Body of pancreas (tissue), 4 donors: ENCODE measurements at places on chromosomes 16 and 17.

GRCh38 chr17:62807812-62808575 is at the start of gene MARCHF10:
Gene MARCHF10 (minus strand): TSS chr17:62808314. CDS start chr17:62801735, 6,579 bp downstream.
- DNase-seq, result peak; percentile 62

DNA sequence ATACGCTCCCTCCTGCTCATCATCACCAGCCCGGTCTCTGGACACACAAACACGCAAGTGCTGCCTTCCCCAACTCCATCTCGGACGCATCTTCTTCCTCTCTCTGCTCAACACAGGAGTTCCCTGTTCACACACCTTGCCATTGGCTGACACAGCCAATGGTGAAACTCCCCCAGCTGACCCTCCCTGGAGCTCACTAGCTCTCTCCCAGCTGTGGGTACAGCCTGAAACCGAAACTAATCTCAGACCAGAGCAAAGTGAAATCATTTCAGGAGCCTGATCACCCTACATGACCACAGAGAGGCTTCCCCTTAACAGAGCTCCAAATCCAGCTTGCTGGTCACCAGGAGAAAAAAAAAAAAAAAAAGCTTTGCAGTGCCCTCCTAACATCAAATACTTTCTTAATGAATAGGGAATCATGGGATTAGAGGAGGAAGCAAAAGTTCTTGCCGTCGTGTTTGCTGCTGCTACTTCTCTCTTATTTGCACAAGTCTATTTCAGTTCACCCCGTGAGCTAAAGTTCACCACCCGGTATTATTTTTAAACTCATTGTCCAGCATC is 8.3 kb downstream of the CUEDC1 start:
- DNase-seq, result peak; percentile 65

GRCh38 chr17:3535253-3535995 is 22.2 kb downstream of the TRPV3 start:
- peak; percentile 66 for DNase-seq

- no peak for DNase-seq
These were observed 19.6 kb downstream of the CCR7 start for GRCh38 chr17:40545660-40546059.

GRCh38 chr16:24686678-24687077 is 42.8 kb upstream of the TNRC6A start:
- DNase-seq, result no peak

GRCh38 chr17:74055508-74056160 is 147.8 kb upstream of the RPL38 start:
- no peak for DNase-seq

- peak; percentile 39 for DNase-seq
These were observed 1.7 kb upstream of the ANKRD13B start for GRCh38 chr17:29591146-29591736.

GRCh38 chr16:29903590-29903989 is 3.3 kb downstream of the ASPHD1 start:
- no peak for DNase-seq

DNA sequence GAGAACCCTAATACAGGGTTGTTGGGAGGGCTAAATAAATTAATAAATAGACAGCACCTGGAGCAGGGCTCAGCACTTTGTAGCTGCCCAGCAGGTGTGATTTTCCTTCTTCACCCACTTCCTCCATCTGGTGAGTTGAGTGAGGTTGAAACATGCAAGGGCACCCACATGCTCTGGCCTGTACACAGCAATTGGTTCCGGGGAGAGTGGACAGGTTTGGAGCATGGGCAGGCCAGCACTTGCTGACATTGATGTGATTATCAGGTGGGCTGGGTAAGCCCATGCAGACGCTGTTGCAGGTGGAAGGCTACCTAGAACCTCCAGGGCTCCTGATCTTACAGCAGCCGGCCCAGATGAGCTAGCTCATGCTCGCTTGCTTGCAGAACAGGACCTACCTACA is 1.3 kb upstream of the MRTFB start:
- DNase-seq, result no peak

DNA sequence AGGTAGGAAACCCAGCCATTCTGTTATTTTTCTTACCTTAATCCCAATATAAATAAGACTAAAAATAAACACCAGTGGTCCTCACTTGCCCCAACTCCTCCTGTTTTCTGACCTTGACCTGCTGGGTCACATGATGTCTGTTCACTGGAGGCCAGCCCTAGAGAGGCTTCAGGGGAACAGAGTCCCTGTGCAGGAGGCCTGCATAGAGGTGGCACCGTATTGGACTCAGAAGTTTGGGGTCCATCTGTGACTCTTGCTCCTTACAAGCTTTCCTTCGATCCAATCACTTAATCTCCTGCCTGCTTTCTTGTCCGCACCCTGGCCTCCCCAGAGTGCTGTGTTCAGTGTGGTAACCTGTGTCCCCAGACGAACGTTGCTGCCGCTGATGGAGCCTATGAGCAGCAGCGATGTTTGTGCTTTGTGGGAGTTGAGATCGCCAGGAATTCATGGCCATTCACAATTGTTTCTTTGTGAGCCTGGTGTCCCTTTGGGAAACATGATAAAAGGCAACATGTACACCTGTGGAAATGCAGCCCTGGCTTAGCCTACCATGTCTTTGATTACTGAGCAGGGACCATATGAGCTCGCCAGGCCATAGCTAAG is 4.7 kb downstream of the IGSF6 start:
- DNase-seq, result no peak

DNA sequence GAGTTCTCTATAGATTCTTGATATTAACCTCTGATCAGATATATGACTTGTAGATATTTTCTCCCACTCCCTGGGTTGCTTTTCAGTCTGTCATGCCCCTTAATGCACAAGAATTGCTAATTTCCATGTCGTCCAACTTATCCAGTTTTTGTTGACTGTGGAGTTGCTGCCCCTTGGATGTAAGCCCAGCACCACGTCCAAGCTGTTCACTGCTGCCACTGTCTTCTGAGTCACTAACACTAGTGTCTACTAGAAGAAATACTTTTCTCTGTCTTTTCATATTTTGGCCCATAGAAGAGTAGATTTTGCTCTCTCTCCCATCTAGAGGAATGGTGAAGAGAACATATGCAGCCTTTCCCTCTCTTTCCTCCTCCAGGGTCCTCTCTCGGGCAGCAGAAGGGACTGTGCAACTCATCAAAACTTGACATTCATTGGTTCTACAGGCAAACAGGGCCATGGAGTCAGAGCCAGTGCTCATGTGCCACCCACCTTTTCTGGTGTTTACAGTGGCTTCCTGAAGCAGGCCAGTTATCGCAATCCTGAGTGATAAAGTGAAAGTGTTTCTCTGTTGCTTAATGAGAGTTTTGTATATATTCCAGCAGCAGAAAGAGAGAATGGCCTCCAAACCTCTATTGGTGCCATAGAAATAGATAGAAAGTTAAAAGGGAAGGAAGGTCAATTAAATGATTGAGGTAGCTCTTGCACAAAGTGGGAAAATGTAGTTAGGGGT is 22.6 kb upstream of the PMP22 start:
- DNase-seq, result no peak

DNA sequence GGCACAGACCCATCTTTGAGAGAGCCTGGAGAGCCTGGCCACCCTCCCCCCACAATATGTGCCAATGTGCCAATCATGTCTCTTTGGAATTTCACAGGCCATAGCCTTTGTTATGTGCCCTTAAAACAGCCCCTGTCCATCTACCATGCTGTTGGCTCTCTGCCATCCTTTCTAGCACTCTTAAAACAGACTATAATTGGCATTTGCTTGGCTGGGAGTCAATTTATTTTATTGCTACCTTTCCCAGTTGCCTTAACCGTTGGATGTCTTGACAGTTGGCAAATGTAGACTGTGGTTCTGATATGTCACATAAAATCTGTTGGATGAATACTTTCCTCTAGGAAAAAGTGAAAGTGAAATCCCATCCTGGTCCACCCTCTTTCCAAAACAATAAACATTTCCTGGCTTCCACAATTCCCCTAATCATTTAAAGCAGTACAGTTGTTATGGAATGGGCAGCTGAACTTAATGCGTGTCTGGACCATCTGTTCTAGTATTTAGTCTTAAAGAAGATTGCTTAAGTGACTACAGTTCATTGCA is 394.0 kb downstream of the KCNJ2 start:
- no peak for DNase-seq

- DNase-seq, result no peak
These were observed 66.7 kb downstream of the RPA1 start for GRCh38 chr17:1896243-1897104.

GRCh38 chr16:11076259-11077018 is 132.1 kb downstream of the CLEC16A start:
- no peak for DNase-seq

DNA sequence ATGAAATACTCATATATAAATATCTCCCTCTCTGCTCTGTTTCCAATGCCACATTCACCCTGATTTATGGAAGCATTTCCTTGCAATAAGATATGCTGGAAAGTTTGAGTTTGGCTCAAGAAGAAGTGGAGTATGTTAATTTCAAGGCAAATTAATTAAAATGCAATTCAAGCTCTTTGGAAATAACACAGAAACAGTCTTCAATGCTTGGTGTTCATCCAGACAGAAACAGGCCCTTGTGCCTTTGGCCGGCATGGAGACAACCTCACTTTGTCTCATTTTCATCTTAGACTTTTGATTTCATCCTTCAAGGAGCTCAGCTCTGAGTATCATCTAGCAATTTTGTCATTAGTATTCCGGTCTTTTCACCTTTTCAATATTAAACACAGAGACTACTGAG is 210.0 kb downstream of the C16orf95 start:
- DNase-seq, result no peak

DNA sequence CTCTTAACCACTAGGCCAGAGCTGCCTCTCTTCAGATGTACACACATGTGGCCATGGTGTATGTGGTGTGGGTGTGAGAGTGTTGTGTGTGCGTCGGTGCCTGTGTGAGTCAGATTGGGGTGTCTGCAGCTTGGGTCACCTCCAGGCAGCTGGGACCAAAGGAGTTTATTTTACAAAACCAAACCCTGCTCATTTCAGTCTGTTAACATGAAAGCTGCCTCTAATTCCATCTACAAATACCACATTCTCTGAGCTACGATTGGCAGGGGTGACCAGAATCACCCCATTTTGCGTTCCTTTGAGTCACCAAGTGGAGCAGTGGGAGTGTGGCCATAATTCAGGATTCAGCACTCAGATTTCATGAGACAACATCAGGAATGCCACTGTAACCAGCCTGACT is 105.3 kb downstream of the IRX5 start:
- no peak for DNase-seq

DNA sequence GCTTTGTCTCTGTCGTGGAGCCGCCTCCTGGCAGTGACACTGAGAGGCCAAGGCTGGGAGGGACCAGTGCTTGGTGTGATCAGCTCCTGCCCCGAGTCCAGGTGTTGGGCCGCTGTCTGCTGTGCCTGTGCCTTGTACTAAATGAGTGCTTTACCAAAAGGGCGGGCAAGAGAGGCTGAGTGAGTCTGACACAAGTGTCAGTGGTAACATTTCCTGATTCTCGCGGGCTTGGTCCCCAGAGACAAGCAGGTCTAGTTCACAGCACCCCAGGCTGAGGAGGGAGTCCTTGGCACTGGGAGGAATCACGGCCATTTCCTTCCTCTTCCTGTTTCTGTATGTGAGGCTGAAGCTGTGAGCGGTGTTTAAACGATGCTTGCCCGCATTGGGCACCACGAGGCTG is 30.2 kb downstream of the PLD6 start:
- DNase-seq, result no peak

GRCh38 chr16:4892361-4893102 is 44.4 kb downstream of the PPL start:
- no peak for DNase-seq

GRCh38 chr17:73480740-73481139 is 163.5 kb downstream of the SDK2 start:
- no peak for DNase-seq

- no peak for DNase-seq
These were observed 29.3 kb downstream of the TK2 start for GRCh38 chr16:66520406-66521170.

DNA sequence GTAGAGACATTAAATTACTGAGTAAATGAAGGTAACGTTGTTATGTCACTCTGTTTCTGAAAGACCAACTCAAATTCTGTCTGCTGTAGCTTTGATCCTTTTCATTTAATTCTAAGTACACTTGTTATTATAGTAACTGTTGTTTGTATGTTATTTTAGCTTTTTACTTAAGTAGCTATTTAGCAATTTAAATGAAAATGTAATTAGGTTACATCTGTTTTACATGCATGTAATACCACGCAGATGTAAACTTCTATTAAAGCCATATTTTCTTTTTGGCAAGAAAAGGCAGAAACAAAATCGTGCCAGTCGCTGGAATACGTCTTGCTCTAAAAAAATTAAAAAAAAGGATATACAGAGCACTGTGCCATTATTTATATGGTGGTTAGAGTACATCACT is 282.8 kb downstream of the FTO start:
- no peak for DNase-seq

DNA sequence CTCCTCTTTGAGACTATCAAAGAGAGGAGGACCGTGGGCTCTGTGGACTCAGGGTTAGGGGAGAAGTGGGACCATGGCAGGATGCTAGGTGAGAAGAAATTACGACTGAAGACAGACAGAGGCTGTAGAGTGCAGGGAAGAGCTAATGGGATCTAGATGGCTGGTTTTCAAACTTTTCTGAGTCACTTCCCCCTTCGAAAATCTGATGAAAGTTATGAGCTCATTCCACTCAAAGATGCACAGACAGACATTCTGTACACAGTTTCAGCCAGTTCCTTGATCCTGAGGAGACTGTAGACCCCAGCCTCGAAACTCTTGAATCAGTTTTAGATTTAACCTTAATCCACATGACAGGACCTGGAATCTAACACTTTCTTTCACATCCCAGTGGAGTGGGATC is 40.7 kb downstream of the RGS9 start:
- DNase-seq, result no peak

DNA sequence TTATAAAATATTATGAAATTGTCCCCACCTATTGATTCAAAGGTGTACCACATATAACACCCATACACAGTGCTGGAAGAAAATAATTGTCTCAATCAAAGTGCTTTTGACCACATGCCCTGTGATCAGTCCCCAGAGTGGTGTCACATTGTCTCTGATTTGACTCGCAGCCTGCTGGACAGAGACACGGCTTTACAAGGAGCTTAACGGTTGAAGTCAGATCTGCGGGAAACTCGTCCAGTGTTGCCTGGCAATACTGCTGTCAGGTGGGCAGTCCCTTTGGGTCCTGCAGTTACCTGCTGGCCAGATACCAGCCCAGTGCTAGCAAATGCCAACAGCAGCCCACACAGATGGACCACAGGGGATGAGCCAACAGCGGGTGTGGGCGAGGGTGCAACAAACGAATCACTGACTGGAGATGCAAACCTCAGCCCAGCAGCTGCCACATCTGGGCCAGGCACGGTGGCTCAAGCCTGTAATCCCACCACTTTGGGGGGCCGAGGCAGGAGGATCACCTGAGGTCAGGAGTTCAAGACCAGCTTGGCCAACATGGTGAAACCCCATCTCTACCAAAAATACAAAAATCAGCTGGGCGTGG is 26.2 kb upstream of the SSTR2 start:
- DNase-seq, result peak; percentile 52

- DNase-seq, result no peak
These were observed 590 bp upstream of the CD79B start for GRCh38 chr17:63932721-63933120.

DNA sequence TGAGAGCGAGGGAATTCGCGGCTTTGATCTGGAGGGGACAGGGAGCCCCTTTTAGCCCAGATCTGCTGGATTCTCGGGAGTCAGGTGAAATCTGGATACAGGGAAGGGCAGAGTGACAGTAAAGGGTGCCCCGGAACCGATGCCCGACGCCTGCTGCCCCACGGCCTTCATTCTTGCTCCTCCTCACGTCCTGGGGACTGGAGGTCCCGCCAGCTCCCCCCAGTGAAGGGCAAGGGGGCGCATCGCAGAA is 596 bp downstream of the OR1F1 start:
- DNase-seq, result no peak
